SW480 (cell line): ENCODE measurements at places on chromosomes 3 and 15.
A peak's percentile ranks its signal among the peaks of the same experiment; 100 is the strongest.

- DNase-seq = no peak
These were observed 43.2 kb upstream of the NEDD4 start for GRCh38 chr15:56036546-56037067.

GRCh38 chr15:62803856-62804400 lies 238.6 kb upstream of the TPM1 start:
- DNase-seq = no peak

GRCh38 chr3:14503033-14503705 lies 37.0 kb downstream of the GRIP2 start:
- DNase-seq = no peak

- no peak for DNase-seq
These were observed 308.5 kb upstream of the MDFIC2 start for GRCh38 chr3:70620956-70621355.

GRCh38 chr3:44074181-44074580 lies 167.5 kb upstream of the TOPAZ1 start:
- DNase-seq = peak; percentile 20

DNA sequence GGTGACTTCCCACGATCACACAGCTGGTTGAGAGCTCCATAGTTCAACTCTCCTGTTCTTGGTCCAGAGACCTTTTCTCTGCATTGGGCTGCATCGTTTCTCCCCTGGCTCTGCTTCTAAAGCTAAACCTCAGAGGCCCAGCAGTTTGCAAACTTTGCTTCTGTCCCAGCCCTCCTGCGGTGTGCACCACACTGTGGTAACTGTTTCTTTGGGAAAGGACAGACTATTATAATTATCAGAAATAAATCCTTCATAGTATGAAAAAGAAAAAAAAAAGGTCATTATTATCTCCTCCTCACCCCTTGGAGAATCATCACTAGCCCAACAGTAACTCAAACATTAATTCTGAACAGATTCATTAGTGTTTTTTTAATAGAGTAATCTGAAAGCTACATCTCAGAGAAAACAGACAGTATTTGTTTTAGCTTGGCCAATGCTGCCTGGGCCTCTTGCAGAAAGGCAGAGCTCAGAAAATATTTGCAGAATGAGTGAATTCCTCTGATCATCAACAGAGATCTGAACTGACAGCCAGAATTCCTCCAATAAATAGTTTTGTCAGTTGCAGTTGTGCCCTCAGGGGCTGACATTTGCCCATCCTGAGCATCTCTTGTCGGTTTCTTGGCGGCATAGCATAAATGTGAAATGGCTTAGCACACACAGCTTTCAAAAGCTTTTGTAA lies 52.9 kb downstream of the BFSP2 start:
- no peak for DNase-seq

GRCh38 chr3:8867646-8868045 lies 95.6 kb downstream of the RAD18 start:
- no peak for DNase-seq

- DNase-seq = no peak
These were observed 7.9 kb downstream of the LTK start for GRCh38 chr15:41505776-41506175.

- peak; percentile 59 for DNase-seq
These were observed 72.6 kb downstream of the MYO1E start for GRCh38 chr15:59299929-59300617.

GRCh38 chr3:111882799-111883198 lies 23.7 kb downstream of the PHLDB2 start:
- DNase-seq = no peak

GRCh38 chr3:82636177-82636576 lies 874.7 kb upstream of the GBE1 start:
- no peak for DNase-seq

- DNase-seq = peak; percentile 67
These were observed 300.6 kb downstream of the SATB1 start for GRCh38 chr3:18124501-18124900.

GRCh38 chr3:67415511-67415910 lies 238.9 kb downstream of the SUCLG2 start:
- DNase-seq = no peak

GRCh38 chr3:40753291-40753770 lies 228.6 kb downstream of the ZNF621 start:
- no peak for DNase-seq

DNA sequence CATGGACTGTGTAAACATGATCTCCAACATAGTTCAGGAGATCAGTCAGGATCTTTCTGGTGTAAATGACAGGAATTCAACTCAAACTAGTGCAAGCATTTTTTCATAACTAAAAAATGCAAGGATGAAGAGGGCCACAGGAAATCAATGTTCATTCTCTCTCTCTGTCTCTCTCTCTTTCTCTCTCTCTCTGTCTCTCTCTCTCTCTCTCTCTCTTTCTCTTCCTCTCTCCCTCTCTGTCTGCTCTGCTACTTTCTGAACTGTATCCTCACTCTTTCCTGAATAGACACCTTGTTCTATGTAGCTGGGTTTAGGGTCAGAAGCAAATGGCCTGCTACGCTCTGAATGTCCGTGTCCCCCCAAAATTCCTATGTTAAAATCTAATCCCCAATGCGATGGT lies 240.9 kb upstream of the UBE2E2 start:
- no peak for DNase-seq

DNA sequence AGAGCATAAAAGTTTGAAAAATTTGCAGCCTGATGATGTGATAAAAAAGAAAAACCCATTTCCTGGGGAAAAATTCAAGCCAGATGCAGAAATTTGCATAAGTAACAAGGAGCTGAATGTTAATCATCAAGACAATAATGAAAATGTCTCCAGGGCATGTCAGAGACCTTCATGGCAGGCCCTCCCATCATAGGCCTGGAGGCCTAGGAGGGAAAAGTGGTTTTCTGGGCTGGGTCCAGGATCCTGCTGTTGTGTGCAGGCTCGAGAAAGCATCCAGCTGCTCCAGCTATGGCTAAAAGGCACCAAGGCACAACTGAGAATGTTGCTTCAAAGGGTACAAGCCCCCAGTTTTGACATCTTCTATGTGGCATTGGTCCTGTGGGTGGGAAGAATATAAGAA lies 1014.0 kb downstream of the SI start:
- DNase-seq = no peak
